ENCODE measurements at places on chromosomes 7 and 10. TPM values are rescaled to one million over a fixed set of nuclear protein-coding genes. Genes with fewer than 3 reads are reported as not detected.

DNA sequence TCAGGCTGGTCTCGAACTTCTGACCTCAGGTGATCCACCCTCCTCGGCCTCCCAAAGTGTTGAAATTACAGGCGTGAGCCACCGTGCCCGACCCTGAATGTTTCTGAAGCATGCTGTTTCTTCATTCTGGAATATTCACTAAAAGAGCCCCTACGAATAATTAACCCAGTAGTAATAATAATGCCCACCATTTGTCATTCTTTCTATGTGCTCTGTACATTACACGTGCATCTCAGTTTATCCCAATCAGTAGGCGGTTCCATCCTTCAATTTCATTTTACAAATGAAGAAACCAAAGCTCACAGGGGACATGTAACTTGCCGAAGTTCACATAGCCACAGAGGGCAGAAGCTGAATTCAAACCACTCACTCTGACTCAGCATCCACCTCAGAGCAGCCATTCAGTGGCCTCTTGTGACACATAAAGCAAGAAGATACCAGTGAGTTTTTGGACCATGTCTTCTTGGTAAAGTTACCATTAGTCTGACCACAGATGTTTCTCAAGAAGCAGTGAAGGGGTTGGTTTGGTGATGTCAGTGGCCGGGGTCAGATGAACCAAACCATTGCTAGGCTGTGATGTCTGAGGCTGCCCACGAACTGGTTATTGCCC is 71.9 kb upstream of the DUSP5 start:
- DNase-seq = peak; percentile 76

- peak; percentile 15 for DNase-seq
These were observed 91.1 kb upstream of the DDC start for GRCh38 chr7:50656141-50656895.

Gene SRRM3
- not detected for total RNA-seq

Gene ZNF655
- 102 TPM for total RNA-seq

Gene C10orf67
- not detected for total RNA-seq
